ENCODE measurements at places on chromosomes 5 and 9.

DNA sequence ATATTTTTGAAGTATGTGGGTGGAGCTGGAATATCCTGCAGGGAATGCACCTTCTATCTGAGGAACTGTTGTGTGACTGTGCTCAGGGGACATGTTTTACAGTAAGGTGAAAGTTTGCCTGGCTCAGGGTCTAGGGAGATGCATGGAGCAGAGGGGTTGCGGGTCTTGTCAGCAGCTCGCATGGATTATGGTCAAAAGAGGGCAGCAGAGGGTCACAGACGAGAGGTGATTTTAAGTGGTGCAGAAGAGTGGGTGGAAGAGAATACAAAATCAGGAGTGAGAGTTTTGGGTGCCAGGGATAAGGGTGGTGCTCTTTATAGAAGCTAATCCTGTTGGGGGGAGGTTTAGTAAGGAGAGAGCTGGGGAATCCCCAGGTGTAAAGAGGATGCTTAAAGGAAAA lies 53.5 kb upstream of the GRIN3A start:
- no peak for DNase-seq

DNA sequence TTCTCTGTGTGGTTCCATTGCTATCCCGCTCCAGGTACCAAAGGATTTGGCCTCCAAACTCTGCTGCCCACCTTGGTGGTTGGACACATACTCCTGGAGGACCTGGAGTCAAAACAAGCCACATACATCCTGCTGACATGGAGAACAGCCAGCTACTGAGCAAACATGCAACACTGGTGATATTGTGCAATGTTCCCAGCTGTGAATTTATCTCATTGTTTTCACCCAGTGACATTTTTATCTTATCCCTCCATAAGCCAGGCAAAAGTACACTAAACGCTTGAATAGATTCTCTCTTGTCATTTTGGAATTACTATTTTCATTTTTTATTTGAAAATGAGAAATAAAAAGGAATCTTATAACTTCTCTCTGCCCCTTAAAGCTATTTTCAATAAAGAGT lies 11.1 kb upstream of the CTSL start:
- no peak for DNase-seq

DNA sequence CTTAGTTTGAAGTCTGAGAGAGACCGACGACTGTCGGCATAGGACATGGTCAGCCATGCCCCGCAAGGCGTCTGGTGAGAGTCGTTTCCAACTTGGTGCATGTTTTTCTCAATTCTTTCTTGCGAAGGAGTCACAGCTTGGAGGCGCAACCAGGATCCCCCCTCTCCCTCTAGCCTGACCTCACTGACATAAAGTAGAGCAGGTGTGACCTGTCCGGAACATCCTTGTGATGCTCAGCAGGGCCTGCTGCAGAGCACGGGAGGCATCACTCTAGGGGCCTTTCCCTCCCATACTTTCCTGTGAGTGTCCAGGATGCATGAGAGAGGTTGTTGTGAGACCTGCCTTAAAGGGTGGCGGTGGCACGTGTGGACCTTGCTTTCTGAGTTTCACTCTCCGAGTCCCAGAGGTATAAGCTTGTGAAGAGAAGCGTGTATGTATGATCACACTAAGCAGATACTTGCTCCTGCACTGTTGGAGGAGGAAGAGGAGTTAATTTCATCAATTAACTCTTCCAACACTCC lies 5.0 kb downstream of the TENT4A start:
- DNase-seq: no peak

GRCh38 chr9:98540476-98540875 lies 168.3 kb downstream of the GABBR2 start:
- DNase-seq: no peak

DNA sequence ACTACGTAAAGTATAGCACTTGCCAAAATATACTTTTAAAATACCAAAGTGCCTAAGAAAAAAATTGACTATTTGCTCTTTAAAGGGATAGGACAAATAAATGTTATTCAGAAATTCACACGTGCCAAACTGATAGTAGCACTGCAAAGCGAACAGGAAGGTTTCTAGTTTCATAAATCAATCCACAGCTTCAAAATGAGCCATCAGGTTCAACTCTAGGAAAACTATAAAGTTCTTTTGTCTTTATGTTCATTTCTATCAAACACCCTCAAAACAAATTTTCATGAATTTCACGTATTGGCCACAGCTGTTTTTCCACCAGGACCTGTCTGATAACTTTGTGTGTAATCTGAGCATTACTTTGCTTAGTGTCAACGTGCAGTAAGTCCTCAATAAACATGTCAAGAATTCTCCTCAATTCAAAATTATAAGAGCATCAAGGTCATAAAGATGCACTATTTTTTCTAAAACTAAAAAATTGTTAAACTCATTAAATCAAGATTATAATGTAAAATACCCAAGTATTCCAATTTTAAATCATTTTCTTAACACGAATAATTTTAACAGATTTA lies 3.0 kb downstream of the RNF130 start:
- no peak for DNase-seq

- DNase-seq: no peak
Measured at GRCh38 chr5:173643964-173644363, 27.5 kb upstream of the BOD1 start.

DNA sequence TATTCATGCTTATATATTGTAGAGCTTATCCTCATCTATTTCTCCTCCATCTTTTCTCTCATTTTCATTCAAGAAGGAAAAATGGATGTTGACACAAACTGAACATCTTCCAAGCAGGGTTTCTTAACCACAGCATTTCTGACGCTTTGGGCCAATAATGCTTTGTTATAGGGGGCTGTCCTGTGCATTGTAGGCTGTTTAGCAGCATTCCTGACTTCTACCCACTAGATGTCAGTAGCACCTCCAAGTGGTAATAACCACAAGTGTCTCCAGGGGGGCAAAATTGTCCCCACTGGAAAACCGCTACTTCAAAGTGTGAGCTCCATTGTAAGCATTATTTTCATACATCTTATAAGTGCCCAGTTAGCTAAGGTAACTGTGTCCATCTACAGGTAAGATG lies 2.6 kb upstream of the TXNDC8 start:
- no peak for DNase-seq

- DNase-seq: no peak
Measured at GRCh38 chr9:31839273-31839672, 545.2 kb upstream of the ACO1 start.

- DNase-seq: no peak
Measured at GRCh38 chr5:96582343-96582742, 79.8 kb upstream of the CAST start.

DNA sequence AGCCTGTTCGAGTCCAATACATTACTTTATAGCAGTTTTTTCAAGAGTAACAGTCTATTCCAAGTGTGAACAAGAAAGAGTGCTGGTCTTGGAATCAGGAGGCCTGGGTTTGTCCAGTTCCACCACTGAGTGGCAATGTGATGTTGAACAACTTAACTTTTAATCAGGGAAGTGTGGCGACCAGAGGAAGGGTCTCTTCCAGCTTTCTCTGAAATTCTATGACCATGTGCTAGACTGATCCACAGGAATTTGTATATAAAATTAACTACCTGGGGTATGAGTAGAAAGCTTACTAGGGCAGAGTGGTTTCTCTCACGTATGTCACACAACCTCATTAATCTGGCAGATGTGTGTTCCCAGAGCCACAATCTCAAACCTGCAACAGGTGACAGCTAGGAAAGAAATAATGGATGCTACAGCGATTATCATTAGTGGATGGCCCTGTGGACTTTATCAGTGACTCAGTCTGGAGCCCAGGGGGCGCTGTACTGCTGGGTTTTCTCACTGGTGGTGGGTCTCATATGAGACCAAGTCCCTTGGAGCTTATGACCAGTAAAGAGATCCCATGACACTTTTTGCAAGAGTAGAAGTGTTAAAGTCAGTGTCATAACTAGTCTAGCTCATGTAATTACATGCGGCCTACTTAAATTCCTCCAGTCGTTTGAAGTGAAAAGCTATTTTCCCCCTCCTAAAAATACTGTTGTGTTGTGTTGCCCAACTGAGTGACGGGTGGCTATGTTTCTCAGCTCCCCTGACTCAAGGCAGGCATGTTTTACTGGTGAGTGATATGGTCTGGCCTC lies 116.5 kb downstream of the GDNF start:
- no peak for DNase-seq

DNA sequence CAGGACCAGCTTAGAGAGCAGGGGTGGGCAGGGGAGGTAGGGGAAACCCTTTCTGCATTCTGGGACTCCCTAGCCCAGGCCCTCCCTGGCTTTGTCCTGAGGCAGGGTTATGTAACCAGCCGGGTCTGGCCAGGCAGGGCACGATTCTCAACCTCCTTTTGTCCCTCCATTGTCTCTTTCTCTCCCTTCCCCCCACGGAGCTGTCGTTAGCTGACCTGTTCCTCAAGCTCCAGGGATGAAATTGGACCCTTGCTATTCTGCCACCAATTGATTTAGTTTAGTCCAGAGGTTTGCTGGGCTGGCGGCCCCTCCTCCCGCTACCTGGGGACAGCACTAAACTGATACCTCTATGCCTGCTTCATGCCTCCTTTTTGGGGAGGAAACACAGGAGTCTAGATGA lies 9.4 kb upstream of the NDST1 start:
- DNase-seq: no peak

- no peak for DNase-seq
Measured at GRCh38 chr9:122004589-122004988, 88.5 kb downstream of the TTLL11 start.

DNA sequence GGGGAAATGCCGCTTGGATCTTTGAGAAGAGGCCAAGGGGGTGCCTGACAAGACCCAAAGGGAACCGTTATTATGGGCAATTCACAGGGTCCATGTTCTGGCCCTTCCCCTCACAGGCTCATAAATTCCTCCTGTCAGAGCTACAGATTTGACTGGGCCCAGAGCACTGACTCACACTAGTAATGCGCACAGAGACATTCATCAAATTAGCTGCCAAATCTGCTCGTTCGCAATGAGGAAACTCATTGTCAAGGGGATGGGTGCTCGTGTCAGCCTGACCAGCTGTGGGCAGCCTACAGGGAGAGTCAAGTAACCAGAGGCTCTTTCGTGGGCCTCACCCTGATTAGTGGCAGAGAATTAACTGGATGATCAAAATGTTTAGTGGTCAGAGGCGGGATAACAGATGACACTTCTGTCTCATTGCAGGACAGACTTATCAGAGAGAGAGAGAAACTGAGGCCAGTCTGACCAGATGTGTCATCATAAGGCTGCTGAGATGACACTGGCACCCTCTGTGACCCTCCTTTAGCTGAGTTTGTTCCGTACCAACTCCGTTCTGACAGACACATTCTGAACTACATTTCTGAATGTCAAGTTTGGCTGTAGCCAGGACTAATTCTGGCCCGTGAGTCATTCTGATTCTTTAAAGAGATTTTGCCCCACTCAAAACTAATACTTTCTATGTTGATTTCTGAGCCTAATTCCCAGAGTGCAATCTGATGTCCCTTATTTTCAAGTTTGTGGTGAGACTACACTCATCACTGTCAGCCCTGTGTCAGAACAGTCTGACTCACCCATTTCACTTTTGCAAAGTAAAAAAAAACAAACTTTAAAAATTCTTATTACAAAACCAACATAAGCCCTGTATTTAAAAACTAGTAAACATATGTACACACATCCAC lies 377.1 kb downstream of the ACTL7B start:
- DNase-seq: no peak

DNA sequence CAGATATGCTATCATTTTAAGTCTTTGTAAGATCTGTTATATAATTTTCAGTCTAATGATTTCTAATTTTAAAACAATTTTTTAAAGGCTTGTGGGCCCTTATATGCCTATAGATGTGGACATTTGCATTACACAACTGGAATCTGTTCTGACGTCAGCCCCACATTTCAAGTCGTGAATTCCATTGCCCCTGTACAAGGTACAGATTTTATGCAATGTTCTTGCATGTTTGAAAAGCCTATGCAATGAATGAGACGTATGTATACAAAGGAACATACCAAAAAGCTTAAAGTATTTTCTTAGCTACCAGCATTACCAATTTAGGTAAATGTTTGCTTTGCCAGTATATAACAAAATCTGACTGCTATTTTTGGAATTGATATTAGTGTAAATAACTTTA lies 77.2 kb downstream of the ITGA1 start:
- DNase-seq: no peak

GRCh38 chr9:85290019-85290418 lies 451.7 kb downstream of the AGTPBP1 start:
- no peak for DNase-seq

- DNase-seq: no peak
Measured at GRCh38 chr5:50967009-50967562, 300.6 kb downstream of the PARP8 start.

DNA sequence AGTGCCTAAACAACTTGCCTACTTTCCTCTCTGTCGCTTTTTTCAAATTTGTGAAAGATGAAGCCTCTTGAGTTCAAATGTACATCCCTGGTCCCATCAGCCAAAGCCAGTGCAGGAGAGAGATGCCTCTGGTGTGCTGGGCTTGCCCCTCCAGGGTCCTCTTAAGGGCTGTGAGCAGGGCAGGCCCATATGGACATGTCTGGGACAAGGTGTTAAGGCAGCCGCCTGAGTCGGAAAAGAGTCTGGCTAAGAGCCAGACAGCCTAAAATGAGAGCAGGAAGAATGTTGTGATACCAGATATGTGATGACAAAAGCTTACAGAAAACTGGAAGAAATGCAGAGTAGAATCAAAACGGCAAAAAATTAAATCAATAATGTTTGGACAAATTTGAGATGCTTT lies 72.5 kb downstream of the APTX start:
- no peak for DNase-seq

DNA sequence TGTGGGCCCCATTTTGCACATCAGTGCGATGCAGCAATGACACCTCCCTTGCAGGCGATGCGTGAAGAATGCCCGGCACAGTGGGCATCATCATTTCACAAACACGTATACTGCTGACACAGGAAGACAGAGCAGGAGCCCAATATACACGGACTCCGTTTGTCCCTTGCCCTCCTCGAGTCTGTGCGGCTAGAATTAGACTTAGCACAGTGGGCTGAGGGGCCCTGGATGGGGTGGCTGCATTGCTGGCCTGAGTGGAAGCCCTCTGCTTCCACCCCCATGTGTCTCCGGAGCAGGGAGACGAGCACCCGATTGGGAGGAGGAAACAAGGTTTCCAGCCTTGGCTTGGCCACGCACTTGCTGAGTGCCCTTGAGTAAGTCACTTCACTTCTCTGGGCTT lies 40.8 kb downstream of the GSN start:
- DNase-seq: no peak

DNA sequence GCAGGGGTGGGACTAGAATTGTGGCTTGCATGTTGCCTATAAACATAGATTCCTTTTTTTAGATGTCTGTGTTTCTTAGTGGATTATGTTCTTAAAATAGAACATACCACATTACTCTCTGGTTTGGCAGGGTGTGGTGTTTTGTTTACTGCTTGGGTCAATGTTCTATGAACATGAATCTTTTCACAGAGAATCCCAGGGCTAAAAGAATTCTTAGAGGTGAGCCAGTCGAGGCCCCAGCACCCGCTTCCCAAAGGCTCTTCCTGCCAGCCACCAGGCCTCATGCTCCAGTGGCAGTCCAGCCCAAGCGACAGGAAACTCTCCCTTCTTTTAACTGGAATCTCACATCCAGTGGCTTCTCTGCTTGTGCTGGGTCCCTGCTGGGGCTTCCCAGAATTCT lies 126.6 kb downstream of the C9orf152 start:
- DNase-seq: no peak
